Kidney (tissue), 22 donors: ENCODE measurements at places on chromosomes 16 and 17. TPM values are rescaled to one million over a fixed set of nuclear protein-coding genes. Genes with fewer than 3 reads are reported as not detected.

ENPP7 gene
- total RNA-seq = 0.94 TPM

- H3K27ac ChIP-seq = no peak overlapping the region
- H3K4me3 ChIP-seq = no peak overlapping the region
- H3K36me3 ChIP-seq = no peaks in the 10 kb centered on the region
- DNase-seq = no peak
- H3K27me3 ChIP-seq = no peaks in the 10 kb centered on the region
These were observed 24.3 kb downstream of the GP2 start for GRCh38 chr16:20303012-20303411.

GRCh38 chr17:57357392-57357784 is 101.1 kb downstream of the MSI2 start:
- H3K4me3 ChIP-seq = no peak overlapping the region
- H3K36me3 ChIP-seq = peaks cover 2% of the 10 kb centered on the region
- H3K4me1 ChIP-seq = peaks cover 4% of the 10 kb centered on the region

DNA sequence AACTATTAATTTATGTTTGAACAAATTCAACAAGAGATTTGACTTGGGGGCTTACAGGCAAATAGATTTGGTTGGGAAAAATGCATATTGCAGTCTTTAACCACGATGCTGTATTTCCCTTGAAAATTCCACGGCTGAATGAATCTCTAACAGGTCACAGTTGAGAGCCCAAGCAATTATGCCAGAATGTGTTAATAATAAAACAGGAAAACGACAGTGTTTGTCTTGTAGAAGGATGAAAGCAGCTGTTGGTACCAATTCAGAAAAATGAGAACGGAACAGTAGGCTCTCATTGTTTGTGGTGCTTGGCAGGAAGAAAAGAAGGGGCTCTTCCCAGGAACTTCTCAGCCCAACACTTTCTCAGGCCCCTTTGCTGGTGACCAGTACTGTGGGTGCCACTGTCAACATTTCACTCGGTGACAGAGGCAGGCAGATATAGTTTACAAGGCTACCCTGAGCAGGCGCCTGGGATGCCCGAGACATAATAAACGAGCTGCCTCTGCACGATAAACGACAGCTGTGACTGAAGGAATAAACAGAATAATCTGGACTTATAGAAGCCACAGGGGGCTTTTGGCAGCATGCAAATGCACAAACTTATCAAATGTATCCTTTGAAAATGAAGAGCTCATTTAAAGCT is 387.1 kb downstream of the HS3ST4 start:
- H3K27me3 ChIP-seq = no peaks in the 10 kb centered on the region
- no peaks in the 10 kb centered on the region for H3K36me3 ChIP-seq
- no peak overlapping the region for H3K27ac ChIP-seq
- DNase-seq = no peak
- H3K4me1 ChIP-seq = no peaks in the 10 kb centered on the region

ZG16B gene
- total RNA-seq = 0.98 TPM

WSCD1 gene
- 14.5 TPM for total RNA-seq

DNA sequence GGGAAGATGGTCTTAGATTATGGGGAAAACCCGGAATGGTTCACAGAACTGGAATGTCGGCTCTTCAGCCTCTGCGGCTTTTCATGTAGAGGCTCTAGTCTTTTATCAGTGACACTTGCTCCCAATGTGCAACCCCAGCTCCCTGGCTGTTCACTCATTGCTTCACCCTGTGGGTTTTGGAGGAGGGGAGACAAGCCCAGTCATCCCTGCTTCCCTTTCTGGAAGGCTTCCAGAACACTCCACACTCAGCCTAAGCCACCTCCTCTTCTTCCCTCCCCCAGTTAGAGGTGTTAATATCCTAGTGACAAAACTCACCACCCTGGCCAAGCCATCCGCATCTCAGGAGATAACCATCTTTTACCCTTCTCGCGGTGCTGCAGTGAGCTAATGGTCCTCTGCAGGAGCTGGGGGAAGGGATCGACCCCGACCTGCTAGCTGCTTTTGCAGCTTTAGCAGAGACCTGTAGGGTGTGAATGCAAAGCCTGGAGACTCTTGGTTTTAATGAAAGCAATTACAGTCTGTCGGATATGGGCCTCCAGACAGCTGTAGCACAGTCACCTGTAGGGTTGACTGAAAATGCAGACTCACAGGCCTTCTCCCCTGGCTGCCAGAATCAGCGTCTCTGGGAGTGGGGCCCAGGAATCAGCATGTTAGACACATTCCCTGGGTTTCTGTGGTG is 24.3 kb upstream of the LASP1NB start:
- peaks cover 4% of the 10 kb centered on the region for H3K36me3 ChIP-seq
- H3K4me1 ChIP-seq = no peaks in the 10 kb centered on the region
- H3K4me3 ChIP-seq = no peak overlapping the region
- no peaks in the 10 kb centered on the region for H3K27me3 ChIP-seq

GRCh38 chr17:39963829-39964228 is 1.0 kb downstream of the GSDMA start:
- H3K4me1 ChIP-seq = no peaks in the 10 kb centered on the region
- no peak overlapping the region for H3K27ac ChIP-seq
- no peak for DNase-seq
- no peaks in the 10 kb centered on the region for H3K27me3 ChIP-seq
- H3K36me3 ChIP-seq = no peaks in the 10 kb centered on the region

MARF1 gene
- 80.7 TPM for total RNA-seq

DNA sequence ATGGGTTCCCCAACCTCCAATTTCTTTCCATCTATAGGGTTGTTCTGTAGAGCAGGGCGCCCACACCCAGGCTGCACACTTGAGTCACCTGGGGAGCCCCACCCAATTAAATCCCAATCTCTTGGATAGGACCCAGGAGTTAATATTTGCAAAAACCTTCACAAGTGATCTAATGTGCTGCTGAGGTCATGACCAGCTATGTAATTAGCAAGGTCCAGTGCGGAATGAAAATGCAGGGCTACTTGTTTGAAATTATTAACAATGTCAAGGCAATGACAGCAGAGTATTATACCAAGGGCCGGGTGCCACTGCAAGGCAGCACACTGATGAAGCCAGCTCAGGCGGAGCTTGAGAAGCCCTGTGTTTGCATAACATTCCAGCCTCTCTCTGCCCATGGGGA is 302.7 kb downstream of the MAF start:
- no peaks in the 10 kb centered on the region for H3K36me3 ChIP-seq
- no peaks in the 10 kb centered on the region for H3K27me3 ChIP-seq
- no peak overlapping the region for H3K27ac ChIP-seq
- H3K4me1 ChIP-seq = peaks cover 4% of the 10 kb centered on the region
- H3K4me3 ChIP-seq = no peak overlapping the region

- no peaks in the 10 kb centered on the region for H3K36me3 ChIP-seq
- no peaks in the 10 kb centered on the region for H3K27me3 ChIP-seq
- H3K4me1 ChIP-seq = no peaks in the 10 kb centered on the region
These were observed 238.1 kb upstream of the CDH5 start for GRCh38 chr16:66128371-66128770.

DNA sequence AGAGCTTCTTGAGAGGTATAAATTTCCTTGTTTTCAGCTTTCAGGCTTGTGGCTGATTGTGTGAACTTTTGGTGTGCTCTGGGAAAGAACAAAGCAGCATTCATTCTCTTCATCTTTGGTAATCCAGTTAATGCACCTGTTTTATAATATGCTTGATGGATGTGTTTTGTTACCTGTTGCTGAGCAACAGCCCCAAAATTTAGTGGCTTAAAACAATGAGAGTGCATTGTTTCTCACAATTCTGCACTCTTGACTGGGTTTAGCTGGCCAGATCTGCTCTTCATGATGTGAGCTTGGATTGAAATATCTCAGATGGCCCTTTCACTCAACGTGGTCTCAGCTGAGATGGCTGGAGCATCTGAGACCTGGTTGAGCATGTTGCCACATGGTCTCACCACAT is 58.7 kb upstream of the NOL11 start:
- H3K27ac ChIP-seq = no peak overlapping the region
- DNase-seq = no peak
- no peaks in the 10 kb centered on the region for H3K27me3 ChIP-seq
- H3K4me1 ChIP-seq = no peaks in the 10 kb centered on the region
- no peaks in the 10 kb centered on the region for H3K36me3 ChIP-seq
- H3K4me3 ChIP-seq = no peak overlapping the region

- peak; percentile 76 for DNase-seq
- H3K27ac ChIP-seq = no peak overlapping the region
- H3K4me3 ChIP-seq = no peak overlapping the region
These were observed 32.8 kb upstream of the ETV4 start for GRCh38 chr17:43578699-43579565.

SNAI3 gene
- 2.3 TPM for total RNA-seq

DNA sequence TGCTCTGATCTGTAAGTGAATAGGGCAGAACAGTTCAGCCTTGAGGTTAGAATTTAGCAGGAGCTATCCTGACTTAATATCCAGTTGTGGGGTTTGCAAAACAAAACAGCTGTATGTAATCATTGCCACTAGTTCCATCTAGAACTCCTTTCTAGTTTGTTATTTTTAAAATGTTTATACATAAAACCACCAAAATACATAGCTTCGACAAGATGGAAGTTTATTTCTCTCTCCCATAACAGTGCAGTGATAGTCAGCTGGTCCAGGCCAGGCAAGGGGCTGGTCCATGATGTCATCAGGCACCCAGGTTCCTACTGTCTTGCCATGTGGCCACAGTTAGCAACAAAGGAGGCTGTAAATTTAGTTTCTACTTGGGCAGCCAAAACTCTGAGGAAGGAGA is 10.5 kb upstream of the PLK1 start:
- no peaks in the 10 kb centered on the region for H3K4me1 ChIP-seq
- H3K27ac ChIP-seq = no peak overlapping the region
- peaks cover 71% of the 10 kb centered on the region for H3K36me3 ChIP-seq
- H3K27me3 ChIP-seq = no peaks in the 10 kb centered on the region
- no peak overlapping the region for H3K4me3 ChIP-seq
- DNase-seq = no peak

CCL5 gene
- total RNA-seq = 10.3 TPM

DNA sequence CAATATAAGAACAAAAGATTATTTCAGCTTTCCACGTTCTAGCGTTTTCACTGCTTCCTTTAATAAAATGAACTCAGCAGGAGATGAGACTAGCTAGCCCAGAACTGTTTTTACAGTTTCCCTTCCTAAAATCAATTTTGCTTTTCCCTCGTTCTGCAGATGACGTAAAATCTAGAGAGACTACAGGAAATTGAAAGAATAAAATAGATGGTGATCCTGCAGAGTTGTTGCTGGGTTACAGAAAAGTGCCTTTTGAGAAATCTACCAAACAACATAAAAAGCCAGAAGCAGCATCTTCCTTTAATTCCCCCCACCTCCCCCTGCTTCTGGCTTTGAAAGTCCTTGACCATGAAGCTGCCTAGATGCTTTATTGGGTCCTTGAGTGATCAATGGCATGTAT is 96.8 kb upstream of the CLEC3A start:
- DNase-seq = no peak
- H3K27me3 ChIP-seq = no peaks in the 10 kb centered on the region
- H3K4me3 ChIP-seq = no peak overlapping the region
- no peak overlapping the region for H3K27ac ChIP-seq
- H3K36me3 ChIP-seq = no peaks in the 10 kb centered on the region
- no peaks in the 10 kb centered on the region for H3K4me1 ChIP-seq

TBX2 gene
- total RNA-seq = 66.4 TPM

DNA sequence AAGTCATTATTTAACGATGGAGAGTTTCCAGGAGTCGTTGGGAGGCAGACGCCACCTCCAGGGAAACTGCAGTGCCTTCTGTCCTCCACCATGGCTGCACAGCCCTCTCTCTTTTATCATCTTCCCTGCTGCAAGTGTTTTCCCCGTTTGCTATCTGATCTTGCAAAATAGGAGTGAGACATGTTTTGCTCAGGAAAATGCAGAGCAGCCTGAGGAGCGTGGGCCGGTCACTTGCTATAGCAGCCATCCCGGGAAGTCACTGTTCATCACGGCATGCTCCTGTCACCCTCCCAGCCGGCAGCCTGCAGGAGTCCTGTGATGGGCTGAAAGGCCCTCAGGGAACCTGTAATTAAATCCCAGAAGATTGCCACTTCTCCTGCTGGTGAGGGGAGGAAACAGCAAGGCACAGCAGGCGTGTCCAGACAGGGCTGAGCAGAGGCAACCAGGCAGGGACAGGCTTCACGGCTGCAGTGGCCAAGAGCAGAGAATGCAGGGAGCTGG is 143.1 kb downstream of the GSG1L start:
- H3K27me3 ChIP-seq = no peaks in the 10 kb centered on the region
- no peaks in the 10 kb centered on the region for H3K36me3 ChIP-seq
- no peak overlapping the region for H3K4me3 ChIP-seq
- H3K4me1 ChIP-seq = no peaks in the 10 kb centered on the region

DNA sequence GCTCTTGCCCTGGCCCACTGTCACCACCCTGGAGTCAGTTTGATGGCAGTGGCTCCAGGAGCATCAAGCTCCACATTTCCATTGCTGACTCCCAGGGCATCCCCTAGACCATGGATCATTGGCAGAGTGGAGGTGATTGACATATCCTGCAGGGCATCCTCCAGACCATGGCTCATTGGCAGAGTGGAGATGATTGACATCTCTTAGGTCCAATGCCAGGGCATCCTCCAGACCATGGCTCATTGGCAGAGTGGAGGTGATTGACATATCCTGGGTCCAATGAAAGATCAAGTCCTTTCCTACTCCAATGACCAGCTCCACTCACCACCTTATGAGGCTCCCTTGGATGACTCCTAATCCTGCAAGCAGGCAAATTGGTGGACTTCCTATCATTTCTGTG is 174.3 kb upstream of the NLRP1 start:
- no peak overlapping the region for H3K4me3 ChIP-seq
- no peak for DNase-seq
